ENCODE measurements at places on chromosomes 3 and 15.

DNA sequence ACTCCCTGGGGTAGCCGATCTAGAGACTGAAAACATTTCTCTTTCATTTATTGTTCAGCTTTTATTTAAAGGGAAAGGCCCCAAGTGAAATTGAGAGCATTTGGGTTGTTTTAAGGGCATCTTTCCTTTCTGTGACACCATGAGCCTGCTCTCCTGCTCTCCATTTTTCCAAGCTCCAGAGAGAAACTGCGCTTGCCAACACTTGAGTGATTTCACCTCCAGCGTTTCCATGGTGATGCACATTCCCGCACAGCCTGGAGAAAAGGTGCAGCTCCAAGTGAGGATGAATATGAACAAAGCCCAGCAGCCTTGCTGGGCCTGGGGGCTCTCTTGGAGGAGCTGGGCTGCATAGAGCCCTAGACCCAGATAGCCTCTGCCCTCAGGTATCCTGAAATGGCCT is 159.2 kb upstream of the PPP2R3A start:
- H3K4me1 ChIP-seq: no peaks in the 10 kb centered on the region
- H3K36me3 ChIP-seq: no peaks in the 10 kb centered on the region
- H3K27me3 ChIP-seq: no peaks in the 10 kb centered on the region
- H3K27ac ChIP-seq: no peak overlapping the region

DNA sequence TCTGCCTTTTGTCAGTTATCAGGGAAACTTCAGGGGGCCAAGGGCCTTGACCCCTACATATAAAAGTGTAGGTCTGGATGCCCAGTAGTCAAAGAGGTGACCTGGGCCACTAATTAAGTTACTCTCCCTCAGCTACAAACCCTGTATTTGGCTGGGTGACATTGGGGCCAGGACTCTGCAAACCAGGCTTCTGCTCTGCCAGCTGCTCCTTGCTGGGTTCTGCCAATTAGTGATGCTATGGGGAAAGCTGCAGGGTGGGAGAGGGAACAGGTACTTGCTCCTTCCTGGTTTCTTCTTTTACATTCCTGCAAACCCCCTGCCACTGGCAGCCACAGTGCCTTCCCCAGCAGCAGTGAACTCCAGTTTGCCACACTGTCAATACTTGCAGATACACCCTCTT is 179.2 kb downstream of the CADPS start:
- no peaks in the 10 kb centered on the region for H3K36me3 ChIP-seq
- no peaks in the 10 kb centered on the region for H3K4me1 ChIP-seq
- H3K4me3 ChIP-seq: no peak overlapping the region
- DNase-seq: no peak
- H3K27ac ChIP-seq: no peak overlapping the region

- H3K27me3 ChIP-seq: no peaks in the 10 kb centered on the region
- H3K4me1 ChIP-seq: peaks cover 3% of the 10 kb centered on the region
- no peak for DNase-seq
These were observed 349.6 kb downstream of the PLCL2 start for GRCh38 chr3:17234382-17234781.

GRCh38 chr3:45007091-45007490 is 19.0 kb upstream of the CLEC3B start:
- no peak overlapping the region for H3K4me3 ChIP-seq
- peaks cover 29% of the 10 kb centered on the region for H3K4me1 ChIP-seq
- no peak overlapping the region for H3K27ac ChIP-seq
- peaks cover 29% of the 10 kb centered on the region for H3K36me3 ChIP-seq
- no peaks in the 10 kb centered on the region for H3K27me3 ChIP-seq

DNA sequence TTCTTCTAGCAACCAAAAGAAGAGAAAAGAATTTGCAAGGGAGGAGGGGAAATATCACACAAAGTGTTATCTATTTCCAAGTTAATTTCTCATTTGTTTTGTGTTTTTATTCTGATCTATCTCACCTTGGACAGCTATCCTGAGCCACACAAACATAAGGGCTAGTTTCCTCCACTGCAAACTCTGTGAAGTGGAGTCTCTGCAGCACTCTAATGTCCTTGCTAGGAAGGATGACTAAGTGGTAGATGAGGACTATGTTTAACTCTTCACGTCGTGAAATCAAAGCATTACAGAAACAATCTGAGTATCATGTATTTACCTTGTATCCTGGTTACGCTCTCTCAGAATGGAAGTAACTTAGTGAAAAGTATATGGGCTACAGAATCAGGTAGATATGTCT is 33.9 kb upstream of the CHRM5 start:
- H3K4me3 ChIP-seq: no peak overlapping the region
- no peak for DNase-seq
- H3K36me3 ChIP-seq: no peaks in the 10 kb centered on the region
- H3K27ac ChIP-seq: no peak overlapping the region
- H3K27me3 ChIP-seq: no peaks in the 10 kb centered on the region

GRCh38 chr3:152474585-152474984 is 205.9 kb downstream of the MBNL1 start:
- H3K4me1 ChIP-seq: no peaks in the 10 kb centered on the region
- no peaks in the 10 kb centered on the region for H3K27me3 ChIP-seq
- no peaks in the 10 kb centered on the region for H3K36me3 ChIP-seq
- DNase-seq: no peak

DNA sequence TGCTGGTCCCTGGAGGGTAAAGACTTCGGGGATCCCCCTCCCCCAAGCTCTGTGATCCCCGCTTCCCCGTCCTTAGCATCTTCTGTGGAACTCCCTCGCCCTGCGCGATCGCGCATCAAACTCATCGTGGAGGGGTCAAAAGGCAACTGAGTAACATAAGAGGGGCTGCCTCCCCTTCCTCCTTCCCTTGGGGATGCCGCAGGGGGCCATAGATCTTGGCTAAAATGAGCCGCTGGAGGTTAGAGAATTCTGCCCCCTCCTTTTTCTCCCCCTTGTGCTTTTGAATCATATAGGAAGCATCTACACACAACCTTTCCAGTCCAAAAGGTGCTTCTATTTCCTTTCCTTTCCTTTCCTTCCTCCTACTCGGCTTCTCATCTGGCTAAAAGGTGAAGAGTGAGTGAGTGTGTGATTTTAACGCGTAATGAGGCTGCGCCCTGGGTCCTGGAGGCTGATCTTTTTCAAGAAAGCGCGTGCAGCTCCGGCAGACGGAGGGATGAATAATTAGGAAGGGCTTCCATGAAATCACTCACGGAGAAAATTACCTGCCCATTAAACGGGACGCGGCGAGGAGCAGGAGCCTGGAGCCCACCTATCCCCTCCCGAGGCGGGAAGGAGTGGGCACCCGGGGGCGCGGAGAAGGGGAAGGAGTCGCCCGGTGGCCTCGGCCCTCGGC is 831 bp upstream of the ROBO2 start:
- H3K4me1 ChIP-seq: peaks cover 8% of the 10 kb centered on the region
- no peak overlapping the region for H3K27ac ChIP-seq
- H3K27me3 ChIP-seq: peaks cover 15% of the 10 kb centered on the region
- peak overlapping the region; percentile 60 for H3K4me3 ChIP-seq

DNA sequence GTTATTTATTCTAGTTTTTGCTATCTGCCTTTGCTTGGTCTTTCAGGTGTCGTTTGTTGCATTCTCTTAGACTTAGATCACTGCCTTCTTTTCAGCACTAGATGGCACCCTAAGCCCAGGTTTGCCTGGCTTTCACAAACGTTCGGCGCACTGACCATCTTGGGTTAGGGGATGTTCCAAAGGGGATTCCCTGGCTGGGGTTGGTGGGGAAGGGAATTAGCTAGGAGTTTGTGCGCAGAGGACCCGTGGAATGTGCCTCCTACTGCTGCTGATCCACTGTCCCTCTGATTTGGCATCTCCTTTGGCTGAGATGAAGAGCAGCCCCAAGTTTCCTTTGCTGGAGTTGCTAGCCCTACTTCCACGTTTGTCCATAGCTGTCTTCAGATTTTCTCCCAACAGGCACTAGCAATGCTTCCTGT is 33.9 kb downstream of the PFN2 start:
- no peaks in the 10 kb centered on the region for H3K4me1 ChIP-seq
- no peak overlapping the region for H3K4me3 ChIP-seq
- DNase-seq: peak; percentile 5
- no peaks in the 10 kb centered on the region for H3K27me3 ChIP-seq
- H3K36me3 ChIP-seq: no peaks in the 10 kb centered on the region

- peaks cover 41% of the 10 kb centered on the region for H3K27me3 ChIP-seq
- no peak overlapping the region for H3K27ac ChIP-seq
These were observed 104.3 kb downstream of the CPN2 start for GRCh38 chr3:194246709-194247349.

GRCh38 chr3:132352556-132353143 is 35.4 kb downstream of the ACP3 start:
- H3K27me3 ChIP-seq: no peaks in the 10 kb centered on the region
- no peaks in the 10 kb centered on the region for H3K36me3 ChIP-seq
- peaks cover 3% of the 10 kb centered on the region for H3K4me1 ChIP-seq
- H3K27ac ChIP-seq: no peak overlapping the region
- peak; percentile 53 for DNase-seq

DNA sequence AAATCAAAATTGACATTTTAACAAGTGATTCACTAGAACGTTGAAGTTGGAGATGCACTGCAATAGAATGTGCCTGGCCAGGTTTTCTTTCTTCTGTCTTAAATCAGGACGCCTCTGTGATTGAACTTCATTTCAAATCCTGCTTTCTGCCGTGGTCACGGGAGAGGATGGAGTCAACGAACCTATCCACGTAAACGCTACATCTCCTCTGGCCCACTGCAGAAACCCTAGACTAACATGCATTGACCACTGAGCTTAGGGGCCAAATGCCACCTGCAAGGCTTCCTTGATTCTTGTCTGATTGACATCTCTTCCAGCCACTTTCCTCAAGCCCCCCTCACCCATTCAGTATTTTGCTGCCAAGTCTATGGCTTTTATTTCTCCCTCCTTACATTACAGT is 6.3 kb upstream of the MECOM start:
- no peaks in the 10 kb centered on the region for H3K36me3 ChIP-seq
- H3K4me1 ChIP-seq: peaks cover 10% of the 10 kb centered on the region
- DNase-seq: no peak
- no peak overlapping the region for H3K27ac ChIP-seq
- peaks cover 76% of the 10 kb centered on the region for H3K27me3 ChIP-seq
- H3K4me3 ChIP-seq: no peak overlapping the region

GRCh38 chr3:161649900-161650484 is 153.4 kb downstream of the OTOL1 start:
- H3K27me3 ChIP-seq: no peaks in the 10 kb centered on the region
- DNase-seq: no peak
- no peak overlapping the region for H3K27ac ChIP-seq
- H3K4me3 ChIP-seq: no peak overlapping the region
- no peaks in the 10 kb centered on the region for H3K36me3 ChIP-seq

- H3K36me3 ChIP-seq: no peaks in the 10 kb centered on the region
- no peak for DNase-seq
- no peak overlapping the region for H3K27ac ChIP-seq
- H3K27me3 ChIP-seq: no peaks in the 10 kb centered on the region
- H3K4me3 ChIP-seq: no peak overlapping the region
These were observed 174.4 kb upstream of the THBS1 start for GRCh38 chr15:39406485-39406884.

GRCh38 chr3:99789011-99789721 is 28.5 kb upstream of the CMSS1 start:
- no peak overlapping the region for H3K27ac ChIP-seq
- H3K4me3 ChIP-seq: no peak overlapping the region
- no peaks in the 10 kb centered on the region for H3K27me3 ChIP-seq
- DNase-seq: no peak

- DNase-seq: no peak
- H3K4me3 ChIP-seq: no peak overlapping the region
- no peak overlapping the region for H3K27ac ChIP-seq
- H3K27me3 ChIP-seq: peaks cover 37% of the 10 kb centered on the region
- H3K4me1 ChIP-seq: no peaks in the 10 kb centered on the region
- H3K36me3 ChIP-seq: no peaks in the 10 kb centered on the region
These were observed 3.7 kb upstream of the CNTN4 start for GRCh38 chr3:2094941-2095340.

GRCh38 chr15:73935547-73935946 is 9.3 kb downstream of the LOXL1 start:
- H3K4me3 ChIP-seq: no peak overlapping the region
- no peak overlapping the region for H3K27ac ChIP-seq
- peaks cover 16% of the 10 kb centered on the region for H3K4me1 ChIP-seq
- no peaks in the 10 kb centered on the region for H3K27me3 ChIP-seq

GRCh38 chr3:167650459-167650858 is 3.3 kb downstream of the WDR49 start:
- no peak for DNase-seq
- no peaks in the 10 kb centered on the region for H3K4me1 ChIP-seq
- H3K36me3 ChIP-seq: no peaks in the 10 kb centered on the region
- H3K27ac ChIP-seq: no peak overlapping the region

- no peaks in the 10 kb centered on the region for H3K27me3 ChIP-seq
- H3K36me3 ChIP-seq: peaks cover 48% of the 10 kb centered on the region
- no peak overlapping the region for H3K4me3 ChIP-seq
- H3K4me1 ChIP-seq: peaks cover 4% of the 10 kb centered on the region
- no peak for DNase-seq
These were observed 28.3 kb downstream of the TNK2 start for GRCh38 chr3:195880037-195880431.

DNA sequence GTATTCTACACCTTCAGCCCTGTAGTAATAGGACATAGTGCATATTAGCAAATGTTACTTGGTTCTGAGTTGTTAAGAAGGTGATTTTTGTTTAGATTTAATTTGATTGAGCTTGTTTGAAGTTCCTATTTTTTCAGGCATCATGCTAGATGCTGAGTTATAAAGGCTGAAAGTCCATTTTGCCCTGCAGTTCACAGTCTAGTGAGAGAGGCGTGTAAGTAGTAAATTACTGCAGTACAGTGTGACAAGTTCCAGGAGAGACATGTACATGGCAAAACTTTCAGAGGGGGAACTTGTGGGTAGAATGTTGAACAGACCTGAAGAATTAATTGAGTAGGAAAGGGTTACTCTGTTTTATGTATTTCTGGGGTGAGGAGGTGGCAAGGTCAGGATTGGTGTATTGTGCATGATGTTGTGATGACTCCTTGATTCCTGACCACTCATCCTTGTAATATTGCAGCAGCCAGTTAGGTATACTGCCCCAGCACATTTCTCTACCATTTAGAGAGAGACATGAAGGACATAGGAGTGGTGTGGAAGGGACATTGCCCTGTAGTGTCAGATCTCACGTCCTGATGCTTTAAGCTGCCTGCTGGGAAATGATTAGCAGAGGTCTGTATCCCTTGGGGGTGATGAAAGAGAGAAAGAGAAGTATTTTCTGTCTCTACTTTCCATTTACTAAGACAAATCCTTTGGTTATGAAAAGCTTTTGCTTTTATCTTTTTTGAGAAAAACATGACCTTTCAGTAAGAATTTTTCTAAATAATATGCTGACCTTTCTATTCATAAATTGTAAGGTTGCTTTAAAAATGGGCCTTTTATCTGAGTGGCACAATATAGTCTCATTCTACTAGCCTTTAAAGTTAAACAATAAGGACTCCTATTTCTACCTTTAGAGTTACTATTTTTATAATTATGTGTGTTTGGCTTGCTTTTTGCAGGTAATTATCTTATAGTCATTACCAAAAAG is 16.9 kb downstream of the SACM1L start:
- no peaks in the 10 kb centered on the region for H3K4me1 ChIP-seq
- no peaks in the 10 kb centered on the region for H3K27me3 ChIP-seq
- peaks cover 8% of the 10 kb centered on the region for H3K36me3 ChIP-seq

DNA sequence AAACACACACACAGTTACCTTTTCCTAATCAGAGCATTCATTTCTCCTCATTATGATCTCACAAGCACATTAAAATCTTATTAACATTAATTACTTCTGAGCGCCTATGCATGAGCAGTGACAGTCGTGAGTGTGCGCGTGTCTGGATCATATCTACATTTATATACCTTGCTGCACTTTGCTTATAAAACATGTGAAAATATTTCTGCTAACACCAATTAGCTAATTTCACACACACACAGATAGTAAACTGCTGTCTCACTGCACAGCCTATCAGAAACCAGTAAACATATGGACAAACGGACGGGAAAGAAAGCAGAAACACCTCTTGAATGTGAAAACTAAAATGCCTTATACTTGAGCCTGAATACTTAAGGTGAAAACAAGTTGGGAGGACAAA is 64.8 kb downstream of the ZBTB20 start:
- H3K36me3 ChIP-seq: no peaks in the 10 kb centered on the region
- no peaks in the 10 kb centered on the region for H3K4me1 ChIP-seq
- H3K27me3 ChIP-seq: no peaks in the 10 kb centered on the region
